HCT116 (cell line): ENCODE measurements at places on chromosomes 3 and 15. TPM values are rescaled to one million over a fixed set of nuclear protein-coding genes. Genes with fewer than 3 reads are reported as not detected.

- no peaks in the 10 kb centered on the region for H3K27me3 ChIP-seq
- no peaks in the 10 kb centered on the region for H3K36me3 ChIP-seq
- H3K27ac ChIP-seq: peak overlapping the region; percentile 28
- H3K4me1 ChIP-seq: peaks cover 29% of the 10 kb centered on the region
- DNase-seq: no peak
These were observed 14.2 kb downstream of the BAHD1 start for GRCh38 chr15:40454904-40455391.

The SENP8 gene
- total RNA-seq: 3.8 TPM

GRCh38 chr15:65204931-65205660 lies 6.2 kb downstream of the CILP start:
- no peaks in the 10 kb centered on the region for H3K36me3 ChIP-seq
- no peak overlapping the region for H3K27ac ChIP-seq
- H3K4me3 ChIP-seq: no peak overlapping the region
- DNase-seq: no peak

- no peaks in the 10 kb centered on the region for H3K27me3 ChIP-seq
- no peak for DNase-seq
- no peaks in the 10 kb centered on the region for H3K36me3 ChIP-seq
These were observed 694 bp downstream of the ABTB1 start for GRCh38 chr3:127673191-127674100.

The FAM43A gene
- 6.8 TPM for total RNA-seq
